Right atrium auricular region (tissue), 2 donors: ENCODE measurements at places on chromosomes 4 and X. TPM values are rescaled to one million over a fixed set of nuclear protein-coding genes. Genes with fewer than 3 reads are reported as not detected.

DNA sequence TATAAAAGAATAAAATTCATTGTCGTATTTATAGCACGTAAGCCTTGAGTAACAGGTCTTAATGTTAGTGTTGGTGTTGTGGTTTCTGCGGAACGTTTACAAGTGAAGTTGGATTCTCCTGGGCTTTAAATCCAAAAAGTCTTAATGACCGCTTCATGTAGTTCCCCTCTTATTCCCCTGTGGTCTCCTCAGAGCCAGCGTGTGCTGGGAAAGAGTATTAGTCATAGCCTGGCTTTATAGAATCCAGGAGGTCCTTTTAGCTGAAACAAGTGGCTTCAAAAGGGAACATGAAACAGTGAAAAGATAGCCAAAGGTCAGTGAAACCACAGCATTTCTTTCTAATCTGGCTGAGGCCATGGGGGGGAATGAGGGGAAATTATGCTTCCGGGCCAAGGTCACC is 79.1 kb downstream of the CLCN4 start:
- no peak for DNase-seq

The IQSEC2 gene
- 13.4 TPM for total RNA-seq

The DDIT4L gene
- total RNA-seq = 10.1 TPM

The GPR34 gene
- total RNA-seq = 3.8 TPM

The COL4A5 gene
- 35.5 TPM for total RNA-seq

GRCh38 chr4:154329268-154329868 is 162.2 kb downstream of the DCHS2 start:
- DNase-seq = no peak

DNA sequence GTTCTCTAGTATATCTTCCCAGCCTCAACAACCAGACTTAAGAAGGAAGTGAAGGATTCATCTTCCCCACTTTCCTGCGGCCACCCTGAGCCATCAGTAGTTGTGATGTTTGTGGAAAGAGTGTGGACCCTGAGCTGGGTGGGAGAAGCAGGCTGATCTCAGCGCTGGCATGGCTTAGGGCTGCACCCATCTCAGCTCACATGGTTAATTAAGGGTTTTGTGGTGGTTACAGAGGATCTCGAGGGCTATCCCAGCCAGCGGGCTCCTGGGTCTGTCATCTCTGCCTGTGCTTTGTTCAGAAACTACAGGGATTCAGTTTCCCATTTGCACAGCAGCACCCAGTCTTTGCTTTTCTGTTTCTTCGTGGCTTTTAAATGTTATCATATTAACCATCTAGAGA is 163.4 kb downstream of the PTTG2 start:
- DNase-seq = no peak

DNA sequence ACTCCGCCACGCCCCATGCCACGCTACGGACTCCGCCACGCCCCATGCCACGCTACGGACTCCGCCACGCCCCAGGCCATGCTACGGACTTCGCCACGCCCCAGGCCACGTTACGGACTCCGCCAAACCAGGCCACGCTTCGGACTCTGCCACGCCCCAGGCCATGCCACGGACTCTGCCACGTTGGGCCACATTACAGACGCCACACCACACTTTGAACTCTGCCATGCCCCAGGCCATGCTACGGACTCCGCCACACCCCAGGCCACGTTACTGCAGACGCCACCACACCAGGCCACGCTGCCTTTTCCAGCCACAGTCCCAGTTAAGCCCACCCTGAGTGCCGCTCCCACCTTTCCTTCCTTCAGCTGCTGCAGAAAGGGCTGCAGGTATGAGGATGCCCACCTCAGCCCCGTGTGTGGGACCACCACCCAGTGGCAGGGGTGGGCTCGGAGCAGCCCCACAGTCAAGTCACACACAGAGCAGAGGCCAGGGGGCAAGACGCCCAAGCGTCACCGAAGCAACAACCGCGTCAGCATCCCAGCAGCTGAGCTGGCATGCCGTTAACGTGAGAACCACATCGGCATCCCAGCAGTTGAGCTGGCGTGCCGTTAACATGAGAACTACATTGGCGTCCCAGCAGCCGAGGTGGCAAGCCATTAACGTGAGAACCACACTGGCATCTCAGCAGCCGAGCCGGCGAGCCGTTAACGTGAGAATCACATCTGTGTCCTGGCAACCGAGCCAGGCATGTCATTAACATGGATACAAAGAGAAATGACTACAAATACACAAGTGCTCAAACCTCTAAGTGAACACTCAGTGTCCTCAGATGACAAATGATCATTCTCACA is 26.4 kb downstream of the GAK start:
- no peak for DNase-seq

- DNase-seq = peak; percentile 69
Measured at GRCh38 chr4:80335554-80336358, at the start of gene CFAP299. Gene CFAP299, plus strand, starts transcription at chr4:80335730.

DNA sequence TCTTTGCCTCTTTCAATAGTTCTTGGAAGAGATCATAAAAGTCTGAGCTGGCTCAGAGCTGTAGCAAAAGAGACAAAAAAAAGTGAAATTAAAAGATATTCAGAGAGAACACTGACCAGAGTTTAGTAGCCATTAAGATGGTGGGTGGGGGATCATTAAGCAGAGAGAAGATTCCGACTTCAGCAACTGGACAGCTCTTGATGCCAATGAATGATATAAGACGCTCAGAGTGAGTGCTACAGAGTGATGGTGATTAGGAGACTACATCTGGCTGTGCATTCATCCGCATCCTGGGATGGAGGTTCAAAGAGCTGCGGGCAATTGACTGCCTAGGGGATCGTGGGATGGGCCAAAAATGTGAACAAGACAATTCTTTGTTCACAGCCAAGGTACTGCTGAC is 178.5 kb downstream of the PACRGL start:
- DNase-seq = no peak

DNA sequence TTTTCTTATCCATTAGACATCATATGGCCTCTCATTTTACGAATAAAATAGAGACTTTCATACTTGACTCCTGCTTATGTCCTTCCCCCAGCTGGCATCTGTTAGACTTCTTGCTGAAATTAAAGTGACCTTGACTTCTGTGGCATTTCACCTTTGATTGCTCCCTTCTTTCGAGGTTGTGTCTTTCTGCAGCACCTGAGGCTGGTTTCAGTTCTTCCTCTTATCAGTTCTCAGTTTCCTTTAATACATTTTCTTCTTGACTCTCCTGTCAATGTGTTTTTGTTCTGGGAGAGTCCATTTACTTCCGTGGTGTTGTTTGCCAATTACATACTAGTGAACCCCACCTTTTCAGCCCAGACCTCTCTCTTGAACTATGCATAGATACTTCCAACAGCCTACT is 81.6 kb downstream of the RBPJ start:
- DNase-seq = no peak

GRCh38 chrX:105220636-105221035 is at the start of gene TEX13A:
Gene TEX13A, minus strand, starts transcription at chrX:105220694. Its CDS starts 297 bp downstream, at chrX:105220397.
- no peak for DNase-seq

The TRAPPC2 gene
- 7.6 TPM for total RNA-seq

The PFKFB1 gene
- total RNA-seq = not detected

- DNase-seq = no peak
Measured at GRCh38 chr4:119005928-119006460, 117.3 kb downstream of the SYNPO2 start.

DNA sequence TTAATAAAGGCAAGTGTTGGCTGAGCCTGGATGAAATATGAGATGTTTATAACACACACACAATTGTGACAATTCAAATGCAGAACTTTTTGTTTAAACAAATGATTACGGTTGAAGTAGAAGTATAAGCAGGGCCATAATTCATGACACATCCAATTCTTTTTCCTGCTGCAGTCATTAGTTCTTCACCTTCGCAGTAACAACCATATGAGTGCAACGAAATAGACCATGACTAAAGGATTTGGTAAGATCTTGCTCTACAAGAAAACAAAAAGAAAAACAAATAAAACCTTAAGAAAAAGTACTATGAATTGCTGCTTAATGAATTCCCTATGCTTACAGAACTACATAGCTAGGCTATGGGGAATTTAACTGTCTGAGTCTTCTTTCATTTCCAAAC is 13.9 kb upstream of the BMPR1B start:
- DNase-seq = no peak

The P2RY10 gene
- total RNA-seq = not detected

The KIAA1210 gene
- total RNA-seq = not detected
